ENCODE measurements at places on chromosomes 6 and 20.

DNA sequence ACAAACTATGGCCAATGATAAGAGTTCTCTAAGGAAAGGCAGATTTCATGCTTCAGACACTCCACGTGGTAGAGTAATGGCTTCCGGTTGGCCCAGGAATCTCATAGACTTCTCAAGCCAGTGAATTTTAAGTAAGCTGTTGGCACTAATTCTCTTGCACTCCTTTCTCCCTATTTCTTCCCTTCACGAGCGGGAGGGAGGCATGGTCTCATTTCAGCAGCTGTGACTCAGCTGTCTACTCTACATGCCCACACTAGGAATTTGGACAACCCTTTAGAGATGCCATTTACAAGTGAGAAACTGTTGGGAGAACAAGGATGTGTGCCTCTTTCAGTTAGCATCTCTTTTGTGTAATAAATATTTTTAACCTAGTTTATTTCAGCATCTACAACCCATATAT, 107.7 kb downstream of the PTPRK start:
- no peak for DNase-seq

DNA sequence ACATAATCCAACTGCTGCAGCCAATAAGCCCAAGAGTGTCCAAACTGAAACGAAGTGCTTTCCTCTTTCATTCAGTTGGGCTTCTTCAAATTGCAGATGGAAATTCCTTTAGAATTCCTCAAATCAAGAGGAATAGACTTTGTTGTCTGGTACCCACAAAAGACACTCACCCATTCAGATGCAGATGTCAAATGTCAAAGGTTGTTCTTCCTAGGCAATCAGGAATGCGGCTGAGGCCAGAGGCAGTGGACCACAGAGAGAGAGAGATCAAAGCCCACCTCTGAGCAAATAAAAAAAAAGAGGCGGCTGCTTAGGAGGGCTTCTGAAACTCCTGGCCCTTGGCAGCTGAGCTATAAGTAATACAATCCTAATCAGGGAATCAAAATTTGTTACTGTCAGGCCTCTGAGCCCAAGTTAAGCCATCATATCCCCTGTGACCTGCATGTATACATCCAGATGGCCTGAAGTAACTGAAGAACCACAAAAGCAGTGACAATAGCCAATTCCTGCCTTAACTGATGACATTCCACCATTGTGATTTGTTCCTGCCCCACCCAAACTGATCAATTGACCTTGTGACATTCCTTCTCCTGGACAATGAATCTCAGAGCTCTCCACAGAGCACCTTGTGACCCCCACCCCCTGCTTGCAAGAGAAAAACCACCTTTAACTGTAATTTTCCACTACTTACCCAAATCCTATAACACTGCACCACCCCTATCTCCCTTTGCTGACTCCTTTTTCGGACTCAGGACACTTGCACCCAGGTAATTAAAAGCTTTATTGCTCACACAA, 303.0 kb upstream of the GJE1 start:
- no peak for DNase-seq

- DNase-seq: no peak
Observed at GRCh38 chr6:92806254-92806653, 613.1 kb downstream of the EPHA7 start.

- no peak for DNase-seq
Observed at GRCh38 chr6:51675020-51675921, 412.1 kb downstream of the PKHD1 start.
